ENCODE measurements at places on chromosomes 16 and 17.

DNA sequence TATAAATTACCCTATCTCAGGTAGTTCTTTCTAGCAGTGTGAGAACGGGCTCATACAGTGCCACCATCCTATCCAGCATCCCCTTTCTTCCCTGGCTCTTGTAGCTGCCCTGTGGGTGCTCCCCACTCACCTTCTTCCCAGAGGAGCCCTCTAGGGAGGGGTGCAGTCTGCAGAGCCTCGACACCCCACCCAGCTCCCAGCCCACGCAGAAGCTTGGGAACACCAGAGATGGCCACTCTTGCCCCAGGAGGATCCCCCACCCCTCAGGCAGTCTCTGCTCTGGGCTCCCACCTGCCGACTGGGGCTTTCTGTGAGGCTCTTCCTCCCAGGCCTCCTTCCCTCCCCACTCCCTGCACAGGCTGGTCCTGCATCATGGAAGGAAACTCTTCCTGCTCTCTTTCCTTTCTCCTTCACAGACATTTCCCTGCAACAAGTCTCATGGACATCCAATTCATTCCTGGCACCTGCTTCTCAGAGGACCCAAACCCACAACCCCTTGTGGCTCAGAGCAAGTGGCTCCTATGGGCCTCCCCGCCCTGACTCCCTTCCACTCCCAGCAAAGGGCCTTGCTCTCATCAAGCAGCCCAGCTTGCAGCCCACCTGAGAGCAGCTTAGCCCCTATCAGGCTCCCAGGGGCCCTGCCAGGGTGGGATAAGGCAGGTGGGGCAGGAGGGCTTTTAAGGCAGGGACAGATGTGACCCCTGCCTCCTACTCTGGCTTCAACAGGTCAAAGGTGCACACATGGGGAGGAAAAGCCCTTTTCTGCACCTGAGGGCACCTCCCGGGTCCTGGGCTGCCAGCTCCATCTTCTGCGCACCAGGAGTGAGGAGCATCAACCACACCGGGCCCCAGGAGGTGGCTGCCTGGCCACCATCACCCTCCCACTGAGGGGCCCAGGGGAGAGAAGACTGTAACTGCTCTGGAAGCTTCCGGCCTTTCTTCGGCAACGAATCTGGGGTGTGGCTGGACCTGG lies 263.8 kb upstream of the TNRC6C start:
- DNase-seq = no peak

DNA sequence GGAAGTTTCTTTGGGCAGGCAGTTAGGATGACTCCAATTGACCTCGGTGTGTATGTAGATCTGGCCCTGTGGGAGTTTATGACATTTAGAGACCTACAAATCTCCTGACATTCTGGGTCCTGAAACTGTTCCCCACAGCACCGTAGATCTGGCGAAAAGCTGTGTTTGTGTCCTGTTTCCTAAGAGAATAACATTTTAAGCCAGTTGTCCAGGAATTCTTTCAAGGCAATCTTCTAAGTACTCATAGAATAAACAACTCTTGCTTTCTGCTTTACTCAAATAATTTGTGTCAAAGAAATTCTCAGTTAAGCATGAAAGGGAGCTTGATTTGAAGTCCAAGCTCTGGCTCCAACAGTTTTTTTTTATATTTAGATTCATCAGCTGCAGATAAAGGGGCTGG lies 78.5 kb upstream of the ELAC2 start:
- DNase-seq = no peak

DNA sequence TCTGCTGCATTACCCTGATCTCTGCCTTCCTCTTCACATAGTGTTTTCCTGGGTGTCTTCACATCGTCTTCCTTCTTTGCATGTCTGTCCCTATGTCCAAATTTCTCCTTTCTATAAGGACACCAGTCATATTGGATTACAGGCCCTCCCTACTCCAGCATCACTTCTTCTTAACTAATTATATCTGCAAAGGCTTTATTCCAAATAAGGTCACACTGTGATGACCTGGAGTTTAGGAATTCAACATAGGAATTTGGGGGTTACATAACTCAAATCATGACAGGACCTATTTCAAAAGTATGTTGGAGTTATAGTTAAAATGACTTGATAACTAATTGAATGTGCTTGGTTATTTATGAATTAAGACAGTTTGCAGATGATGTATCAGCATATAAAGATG lies 490.5 kb upstream of the ERCC4 start:
- DNase-seq = peak; percentile 44

DNA sequence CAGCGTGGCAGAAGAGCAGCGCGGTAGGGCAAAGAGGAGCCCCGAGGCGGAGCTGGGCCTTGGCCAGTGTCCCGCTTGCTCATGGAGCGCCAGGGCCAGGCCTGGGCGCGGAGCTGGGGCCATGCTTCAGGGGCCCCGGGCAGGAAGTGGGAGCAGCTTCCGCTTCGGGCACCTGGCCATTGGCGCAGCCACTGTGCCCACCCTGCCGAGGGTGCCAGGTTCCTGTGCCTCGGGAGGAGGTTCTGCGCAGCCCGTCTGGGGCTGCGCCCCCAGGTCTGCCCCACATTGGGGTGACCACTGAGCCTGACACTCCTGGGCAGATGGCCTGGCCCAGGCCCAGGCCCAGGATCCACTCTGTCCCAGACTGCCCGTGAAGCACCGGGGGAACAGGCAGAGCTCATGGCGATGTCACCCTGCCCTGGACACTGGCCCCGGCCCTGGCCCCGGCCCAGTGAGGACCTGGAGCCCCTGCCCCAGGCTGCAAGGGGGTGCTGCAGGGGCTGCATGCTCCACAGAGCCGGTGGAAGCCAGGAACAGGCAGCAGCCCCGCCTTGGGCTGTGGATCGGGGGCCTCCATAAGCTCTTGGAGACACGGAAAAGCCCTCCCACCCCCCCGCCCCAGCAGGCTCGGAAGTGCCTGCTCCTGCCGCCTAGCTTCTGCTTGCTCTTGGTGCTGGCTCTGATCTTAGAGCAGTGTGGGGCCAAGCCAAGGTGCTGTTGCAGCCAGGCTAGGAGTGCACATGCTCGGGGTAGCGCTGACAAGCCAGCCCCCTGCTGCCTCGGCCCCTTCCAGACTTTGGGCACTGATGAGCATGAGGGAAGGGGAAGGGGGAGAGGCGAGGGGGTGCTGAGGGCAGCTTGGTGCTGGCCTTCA lies 35.9 kb upstream of the FOXJ1 start:
- DNase-seq = no peak

DNA sequence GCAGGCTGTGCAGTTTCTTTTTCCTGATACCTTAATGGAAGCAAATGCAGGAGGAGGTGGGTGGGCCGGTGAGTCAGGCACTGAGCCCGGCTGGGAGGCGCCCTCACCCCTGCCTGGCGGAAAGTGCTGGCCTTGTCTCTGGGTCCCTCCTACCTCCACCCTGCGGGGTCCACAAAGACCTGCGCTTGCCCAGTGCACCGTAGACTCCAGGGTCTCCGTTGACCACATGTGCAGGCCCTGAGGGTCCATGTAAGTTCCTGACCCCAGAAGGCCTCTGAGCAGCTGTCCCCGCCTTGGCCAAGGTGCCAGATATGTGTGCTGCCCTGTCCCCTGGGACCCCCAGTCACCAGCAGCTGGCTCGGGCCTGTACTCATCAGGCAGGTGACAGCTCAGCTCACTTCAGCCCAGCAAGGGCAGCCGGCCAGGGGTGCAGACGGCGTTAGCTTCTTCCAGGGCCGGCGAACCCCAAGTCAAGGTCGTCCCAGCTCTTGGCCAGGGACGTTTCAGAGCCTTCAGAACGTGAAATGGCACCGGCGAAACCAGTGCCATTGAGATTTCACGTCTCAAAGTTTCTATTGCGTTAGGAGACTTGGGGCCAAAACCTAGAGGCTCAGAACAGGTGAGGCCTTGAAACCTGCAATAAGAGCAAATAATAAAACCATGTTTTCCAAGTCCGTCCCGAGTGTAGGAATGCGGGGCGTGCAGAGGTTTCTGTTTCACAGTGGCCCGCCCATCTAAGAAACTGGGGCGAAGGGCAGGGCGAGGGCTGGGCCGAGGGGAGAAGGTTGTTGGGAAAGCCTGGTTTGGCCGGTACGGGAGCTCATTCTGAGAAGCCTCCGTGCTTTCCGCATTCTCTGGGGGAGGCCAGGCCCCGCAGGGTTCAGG lies 12.1 kb downstream of the METRNL start:
- DNase-seq = no peak

DNA sequence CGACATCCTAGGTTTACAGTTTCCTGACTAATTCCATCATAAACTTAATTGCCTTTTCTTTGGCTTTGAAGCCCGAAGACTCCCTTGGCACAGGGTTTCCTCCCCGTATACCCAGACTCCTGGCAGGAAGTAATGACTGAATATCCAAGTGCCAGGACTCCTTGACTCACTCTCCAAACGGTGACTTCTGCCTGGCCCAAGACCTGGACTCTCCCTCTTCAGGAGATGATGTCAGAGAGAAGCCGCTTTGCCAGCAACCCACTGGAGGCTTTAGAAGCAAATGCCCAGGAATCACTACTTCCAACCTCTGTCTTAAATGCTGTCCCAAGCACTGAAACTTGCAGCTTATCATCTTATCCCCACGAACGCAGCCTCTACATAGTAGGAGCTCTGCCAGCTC lies 146.5 kb downstream of the RGS9 start:
- no peak for DNase-seq

GRCh38 chr17:47363171-47363570 lies 39.4 kb downstream of the EFCAB13 start:
- no peak for DNase-seq

- DNase-seq = no peak
These were observed 23.0 kb downstream of the MAPK8IP3 start for GRCh38 chr16:1729026-1729425.

GRCh38 chr16:75660321-75660720 lies 12.7 kb downstream of the TERF2IP start:
- no peak for DNase-seq

GRCh38 chr17:60832151-60832585 lies 154.5 kb downstream of the BCAS3 start:
- DNase-seq = no peak

GRCh38 chr17:47883589-47884426 lies 12.2 kb upstream of the SP2 start:
- no peak for DNase-seq

DNA sequence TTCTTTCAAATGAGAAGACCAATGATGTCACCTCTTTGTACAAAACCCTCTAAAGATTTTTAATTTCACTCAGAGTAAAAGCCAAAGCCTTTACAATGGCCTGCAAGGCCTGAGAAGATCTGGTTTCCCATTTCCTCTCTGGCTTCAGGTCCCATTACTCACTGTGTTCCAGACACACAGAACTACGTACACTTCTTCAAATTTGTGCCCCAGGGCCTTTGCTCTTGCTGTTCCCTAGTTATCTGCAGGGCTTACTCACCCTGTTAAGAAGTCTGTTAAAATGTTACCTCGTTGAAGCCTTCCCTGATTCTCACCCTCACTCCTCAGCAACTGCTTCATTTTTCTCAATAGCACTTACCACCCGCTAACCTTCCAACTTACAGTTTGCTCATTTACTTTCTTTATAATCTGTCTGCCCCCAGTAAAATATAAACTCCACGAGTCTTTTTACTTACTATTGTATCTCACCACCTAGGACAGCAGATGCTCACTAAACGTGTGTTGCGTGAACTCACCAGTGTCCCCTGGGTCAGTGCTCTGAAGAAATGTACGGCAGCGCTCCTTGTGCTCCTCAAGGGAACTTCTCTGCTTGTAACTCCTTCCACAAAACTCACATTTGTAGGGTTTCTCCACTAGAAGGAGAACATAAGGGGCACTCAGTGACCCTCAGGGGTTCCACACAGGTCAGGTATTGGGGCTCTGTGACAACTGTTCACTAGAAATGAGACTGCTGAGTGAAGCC lies 50.2 kb downstream of the GRB7 start:
- DNase-seq = no peak
